ENCODE measurements at places on chromosomes 7 and 10. TPM values are rescaled to one million over a fixed set of nuclear protein-coding genes. Genes with fewer than 3 reads are reported as not detected.

DNA sequence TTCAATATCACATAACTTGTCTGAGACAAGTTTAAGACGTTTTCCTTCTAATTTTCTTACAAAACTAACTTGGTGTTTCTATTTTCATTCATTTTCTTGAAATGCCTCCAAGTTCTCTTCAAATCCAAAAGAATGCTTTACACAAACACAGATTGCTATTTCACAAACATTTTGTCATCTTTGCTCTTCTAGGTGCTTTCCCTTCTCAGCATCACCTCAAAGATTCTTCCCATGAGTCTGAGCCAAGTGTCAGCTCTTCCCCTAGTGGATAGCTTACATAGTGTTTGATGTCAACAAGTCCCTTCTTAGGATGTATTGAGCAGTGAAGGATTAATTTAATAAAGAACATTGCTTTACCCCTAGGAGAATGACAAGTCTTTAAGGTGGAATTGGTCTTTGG, 38.1 kb upstream of the SEMA3A start:
- no peak for DNase-seq

DNA sequence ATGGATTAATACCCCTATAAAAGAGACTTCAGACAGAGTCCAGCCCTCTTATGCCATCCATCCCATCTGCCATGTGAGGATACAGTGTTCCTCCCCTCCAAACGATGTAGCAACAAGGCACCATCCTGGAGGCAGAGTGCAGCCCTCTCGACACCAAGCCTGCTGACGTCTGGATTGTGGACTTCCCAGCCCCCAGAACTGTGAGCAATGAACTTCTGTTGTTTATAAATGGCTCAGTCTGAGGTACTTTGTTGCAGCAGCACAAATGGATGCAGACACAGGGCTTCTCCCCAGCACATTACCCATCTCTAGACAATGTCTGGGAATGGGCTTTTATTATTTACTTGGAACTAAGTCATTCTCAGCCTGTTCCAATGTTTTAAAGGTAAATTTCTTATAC, 195.6 kb downstream of the WDR37 start:
- no peak for DNase-seq

Gene HOXA7
- 33.9 TPM for polyA plus RNA-seq

Gene SMC3
- 89.2 TPM for polyA plus RNA-seq

- no peak for DNase-seq
Measured at GRCh38 chr7:34675749-34676374, 17.8 kb downstream of the NPSR1 start.

DNA sequence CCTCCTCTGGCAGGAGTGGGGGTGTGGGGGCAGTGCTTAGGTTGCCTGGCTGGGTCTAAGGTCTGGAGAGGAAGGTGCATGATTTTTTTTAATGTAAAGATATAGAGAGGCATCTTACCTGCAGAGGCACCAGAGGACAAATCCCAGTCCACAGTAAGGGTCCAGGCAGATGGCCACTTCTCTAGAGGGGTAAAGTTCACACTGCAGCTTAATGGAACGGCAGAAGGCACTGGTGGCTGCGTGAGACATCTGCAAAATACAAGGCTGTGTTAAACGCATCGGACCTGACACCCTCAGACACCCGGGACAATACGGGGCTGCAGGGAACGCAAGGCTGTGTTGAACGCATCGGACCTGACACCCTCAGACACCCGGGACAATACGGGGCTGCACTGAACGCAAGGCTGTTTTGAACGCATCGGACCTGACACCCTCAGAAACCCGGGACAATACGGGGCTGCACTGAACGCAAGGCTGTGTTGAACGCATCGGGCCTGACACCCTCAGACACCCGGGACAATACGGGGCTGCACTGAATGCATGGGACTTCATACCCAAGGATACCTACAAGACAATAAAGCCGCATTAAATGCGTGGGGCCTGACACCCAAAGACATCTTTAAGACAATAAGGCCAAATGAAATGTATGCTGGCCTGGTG, 206.0 kb downstream of the ZMYND11 start:
- no peak for DNase-seq

Gene CTNNA3
- 2.6 TPM for polyA plus RNA-seq

- no peak for DNase-seq
Measured at GRCh38 chr7:141590666-141591065, 39.5 kb downstream of the AGK start.

DNA sequence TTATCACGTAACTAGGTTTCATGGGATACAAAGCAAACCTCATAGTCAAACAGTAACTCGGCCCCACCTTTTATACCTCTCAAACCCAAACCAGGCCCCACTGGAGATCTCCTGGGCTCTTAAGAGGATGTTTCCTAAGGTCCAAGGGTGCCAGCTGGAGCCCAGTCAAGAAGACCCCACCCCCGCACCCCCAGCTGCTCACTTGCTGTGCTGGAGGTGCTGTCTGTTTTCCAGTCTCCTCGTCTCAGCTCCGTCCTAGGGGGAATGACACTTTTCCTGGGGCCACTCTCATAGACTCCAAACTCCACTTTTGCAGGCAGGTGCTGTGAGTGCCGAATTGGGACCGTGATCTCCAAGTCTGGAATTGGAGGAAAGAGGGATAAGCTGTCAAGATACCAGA, 22.7 kb upstream of the TM9SF3 start:
- no peak for DNase-seq

DNA sequence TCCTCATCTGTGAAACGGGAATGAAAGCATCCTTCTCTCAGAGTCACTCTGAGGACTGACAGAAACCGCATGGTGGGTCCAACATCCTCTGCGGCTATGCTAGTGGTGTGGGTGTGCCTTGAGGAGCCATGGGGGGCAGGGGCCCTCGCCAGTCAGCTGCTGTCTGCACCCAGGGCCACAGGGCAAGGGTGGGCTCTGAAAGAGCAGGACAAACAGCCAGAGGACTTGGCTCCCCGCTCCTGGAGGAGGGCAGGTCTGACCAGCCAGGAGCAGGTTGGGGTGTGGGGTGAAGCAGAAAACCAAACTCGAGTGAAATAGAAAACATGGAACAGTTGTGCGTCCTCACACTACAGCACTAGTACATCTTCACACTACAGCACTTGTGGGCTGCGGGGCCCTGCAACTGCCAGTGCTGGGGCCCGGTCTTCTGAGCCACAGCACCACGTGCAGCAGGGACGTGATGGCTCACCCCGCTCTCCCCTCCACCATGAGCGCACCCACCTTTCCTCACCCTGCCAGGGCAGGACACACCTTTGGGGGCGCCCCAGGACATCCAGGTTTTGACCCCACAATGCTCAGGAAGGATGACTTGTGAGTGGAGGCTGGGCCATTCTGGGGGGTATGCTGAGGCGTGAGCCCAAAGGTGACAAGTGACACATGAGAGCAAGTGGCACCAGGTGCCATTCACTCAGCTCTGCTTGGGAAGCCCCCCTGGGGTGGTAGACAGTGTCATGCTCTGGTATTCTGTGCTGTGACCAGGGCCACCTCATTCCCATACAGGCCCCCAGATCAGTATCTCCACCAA, 96.1 kb upstream of the RET start:
- no peak for DNase-seq

- no peak for DNase-seq
Measured at GRCh38 chr10:15293862-15294842, 76.9 kb downstream of the FAM171A1 start.

Gene LRRC4
- 10.1 TPM for polyA plus RNA-seq

Gene WNT8B
- polyA plus RNA-seq = 1.0 TPM

DNA sequence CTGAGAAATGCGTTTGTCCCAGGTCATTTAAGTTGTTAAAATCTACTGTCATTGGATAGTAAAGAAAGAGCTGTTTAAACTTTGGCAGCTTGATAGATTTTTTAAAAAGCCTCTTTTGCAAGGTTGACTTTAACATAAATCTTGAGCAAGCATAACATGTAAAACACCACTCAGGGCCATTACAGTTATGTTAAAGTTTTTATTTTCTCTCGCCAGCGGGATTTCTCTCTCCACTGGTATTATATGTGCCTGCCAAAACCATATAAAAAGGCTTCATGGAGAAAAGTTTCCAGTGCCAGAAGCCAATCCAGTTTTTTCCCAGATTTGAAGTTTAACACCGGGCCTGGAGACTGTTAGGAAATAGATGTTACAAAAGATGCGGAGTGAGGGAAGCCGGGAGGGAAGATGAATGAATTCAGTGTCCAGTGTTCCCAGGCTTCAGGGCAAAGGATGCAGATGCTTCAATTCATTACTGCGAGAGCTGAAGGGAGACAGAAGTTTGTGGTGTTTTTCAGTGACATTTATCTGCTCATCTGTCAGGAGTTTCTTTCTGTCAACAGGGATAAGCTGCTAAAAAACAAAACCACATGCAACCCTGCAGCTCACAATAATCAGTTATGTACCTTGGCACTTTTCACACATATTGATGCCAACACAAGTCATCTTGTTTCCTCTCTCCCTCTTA, 155.5 kb downstream of the SPAG6 start:
- no peak for DNase-seq

Gene TEX47
- polyA plus RNA-seq = not detected

- no peak for DNase-seq
Measured at GRCh38 chr10:102135956-102136526, 3.2 kb downstream of the PPRC1 start.

GRCh38 chr7:2149672-2150444, 82.9 kb downstream of the MAD1L1 start:
- DNase-seq = no peak

Gene PANK1
- 54.0 TPM for polyA plus RNA-seq

- DNase-seq = no peak
Measured at GRCh38 chr10:3681642-3682554, 103.1 kb downstream of the KLF6 start.

Gene SFRP4
- 2.0 TPM for polyA plus RNA-seq

DNA sequence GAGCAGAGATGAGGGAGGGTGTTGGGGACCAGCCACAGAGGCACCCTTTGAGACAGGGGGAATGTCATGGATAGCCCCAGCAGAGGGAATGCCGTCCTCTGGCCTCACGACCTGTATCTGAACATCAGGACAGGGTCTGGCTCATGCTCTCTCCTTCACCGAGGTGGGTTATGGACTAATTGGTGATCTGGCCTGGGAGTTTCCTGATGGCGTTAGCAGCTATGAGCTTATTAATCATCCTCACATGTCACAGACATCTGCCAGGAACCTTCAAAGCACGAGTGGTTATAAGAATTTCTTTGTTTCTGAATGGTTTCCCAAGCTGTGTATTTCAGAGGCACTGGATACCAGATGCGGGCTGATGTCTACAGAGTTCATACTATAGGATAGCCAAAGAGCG, 6.9 kb downstream of the CPA4 start:
- DNase-seq = no peak

GRCh38 chr10:110372656-110373055, 67.9 kb upstream of the SMNDC1 start:
- DNase-seq = no peak

Gene SFTPA1
- polyA plus RNA-seq = not detected

DNA sequence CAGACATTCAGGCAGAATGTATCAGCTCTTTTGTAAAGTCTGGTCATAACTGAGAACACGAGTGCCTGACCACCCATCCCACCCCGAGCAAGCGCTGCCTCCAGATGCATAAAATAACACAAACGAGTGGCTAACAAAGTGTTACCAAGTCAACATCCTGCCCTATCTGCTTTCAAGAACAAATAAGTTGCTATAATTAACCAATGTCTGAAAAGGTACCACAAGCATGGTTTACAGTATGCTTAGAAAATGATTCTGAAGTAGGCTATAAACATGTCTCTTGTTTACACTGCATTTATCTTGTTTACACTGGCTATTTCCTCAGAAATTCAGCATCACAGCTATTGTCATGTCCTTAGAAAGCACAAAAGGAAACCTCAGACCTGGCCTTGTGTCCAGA, 49.5 kb downstream of the PIK3AP1 start:
- no peak for DNase-seq

Gene CLEC5A
- polyA plus RNA-seq = 0.65 TPM

GRCh38 chr7:74027683-74028320, at the start of gene ELN:
Gene ELN (plus strand): TSS chr7:74028173. CDS start chr7:74028188, 15 bp downstream.
- peak; percentile 67 for DNase-seq

DNA sequence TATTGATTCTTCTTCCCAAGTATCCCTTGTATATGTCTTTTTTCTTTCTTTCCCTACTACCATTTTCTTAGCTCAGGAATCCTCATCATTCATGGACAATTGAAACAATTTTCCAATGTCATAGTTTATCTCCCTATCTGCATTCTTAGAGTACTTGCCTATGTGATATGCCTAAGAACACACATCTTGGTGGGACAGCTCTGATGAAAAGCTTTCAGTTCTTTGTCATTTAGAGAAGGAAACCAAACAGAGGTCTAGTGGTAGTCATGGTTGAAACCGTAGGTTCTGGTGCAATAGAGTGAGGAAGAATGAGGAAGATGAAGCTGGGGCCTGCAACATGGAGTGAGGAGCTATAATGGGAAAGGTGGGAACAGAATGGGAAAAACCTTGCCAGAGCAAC, 28.2 kb downstream of the TDRD1 start:
- no peak for DNase-seq

- no peak for DNase-seq
Measured at GRCh38 chr7:38660427-38661099, 29.4 kb upstream of the AMPH start.

- no peak for DNase-seq
Measured at GRCh38 chr7:20201380-20201779, 15.8 kb downstream of the MACC1 start.

GRCh38 chr10:22016046-22016705, 12.6 kb upstream of the DNAJC1 start:
- no peak for DNase-seq

DNA sequence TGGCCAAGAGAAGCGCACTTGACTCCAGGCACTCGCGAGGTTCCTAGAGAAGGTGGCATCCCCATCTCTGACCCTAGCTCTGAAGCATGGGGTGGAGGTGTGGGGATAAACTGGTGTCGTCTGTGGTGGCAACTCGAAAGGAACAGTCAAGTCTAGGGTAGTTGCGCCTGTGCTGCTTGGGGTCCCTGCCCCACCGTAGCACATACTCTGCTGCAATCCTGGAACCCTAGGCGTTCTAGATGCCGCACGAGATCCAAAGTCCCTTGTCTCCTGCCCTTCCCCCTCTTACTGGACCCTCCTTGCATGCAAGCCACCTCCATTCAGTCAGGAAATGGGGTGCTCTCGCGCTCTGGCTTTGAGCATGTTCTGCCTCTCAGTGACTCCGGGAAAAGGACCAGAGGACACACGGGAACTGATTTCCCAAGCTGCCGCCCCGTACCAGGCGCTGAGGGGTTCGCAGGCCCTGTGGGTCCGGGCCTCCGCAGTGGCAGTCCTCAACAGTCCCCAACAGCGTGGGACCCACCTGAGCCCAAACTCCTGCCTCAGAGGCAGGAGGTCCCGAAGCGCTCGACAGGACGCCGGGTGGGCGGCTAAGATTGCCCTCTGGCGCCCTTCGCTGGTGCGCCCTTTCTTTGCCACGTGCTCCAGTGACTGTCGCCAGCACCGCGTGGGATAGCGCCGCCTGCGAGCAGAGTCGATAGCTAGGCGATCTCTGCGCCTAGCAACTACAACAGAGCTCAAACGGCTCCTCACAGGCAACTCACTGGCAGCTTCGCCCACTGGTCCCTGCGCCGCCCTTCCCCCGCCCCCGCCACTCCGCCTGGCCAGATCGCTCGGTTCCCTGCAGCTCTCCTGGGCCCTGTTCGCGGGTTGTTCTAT, 452.0 kb downstream of the REEP3 start:
- DNase-seq = no peak

- no peak for DNase-seq
Measured at GRCh38 chr10:3185386-3185785, 12.8 kb upstream of the PITRM1 start.
